ENCODE measurements at places on chromosomes 2 and 18.

DNA sequence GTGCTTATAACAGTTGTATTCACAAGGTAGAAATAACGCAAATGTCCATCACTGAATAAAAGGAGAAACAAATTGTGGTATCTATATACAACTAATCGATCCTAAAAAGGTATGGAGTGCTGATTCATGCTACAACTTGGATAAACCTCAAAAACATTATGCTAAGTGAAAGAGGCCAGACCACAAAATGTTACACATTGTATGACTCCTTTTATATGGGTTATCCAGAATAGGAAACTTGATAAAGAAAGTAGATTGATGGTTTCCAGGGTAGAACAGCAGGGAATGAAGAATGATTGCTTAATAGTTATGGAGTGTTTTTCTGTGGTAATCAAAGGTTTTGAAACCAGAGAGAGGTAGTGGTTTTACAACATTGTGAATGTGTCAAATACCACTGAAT lies 432.2 kb upstream of the TRIB2 start:
- peak; percentile 90 for DNase-seq

DNA sequence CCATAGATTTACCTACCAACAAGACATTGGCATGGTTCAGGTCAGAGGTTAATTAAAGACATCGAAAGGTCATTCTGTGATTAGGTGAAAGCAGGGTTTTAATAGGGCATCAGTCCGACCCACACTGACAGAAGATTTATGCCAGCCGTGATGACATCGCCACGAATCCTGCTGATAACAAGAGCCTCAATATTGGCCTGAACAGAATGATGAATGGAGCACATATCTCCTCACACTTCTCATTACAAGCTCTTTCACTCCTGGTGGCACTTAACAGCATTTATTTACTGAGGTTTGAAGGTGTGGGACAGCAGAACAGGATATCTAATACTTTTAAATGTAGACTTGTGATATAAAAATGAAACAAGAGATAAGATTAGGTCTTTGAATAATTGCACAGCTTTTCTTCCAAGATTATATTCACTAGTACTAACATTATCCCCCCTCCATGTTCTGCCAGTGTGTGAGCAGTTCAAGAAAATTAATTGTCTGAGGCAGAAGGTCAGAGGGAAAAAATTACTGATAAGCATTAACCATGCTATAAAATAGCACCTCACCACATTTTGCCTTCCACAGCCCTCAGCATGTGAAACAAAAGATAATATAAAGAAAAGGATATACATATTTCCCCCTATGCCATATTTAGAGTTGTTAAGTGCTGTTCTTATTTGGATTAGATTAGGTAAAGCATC lies 23.1 kb upstream of the INSIG2 start:
- DNase-seq: no peak

- no peak for DNase-seq
Measured at GRCh38 chr2:58466804-58467203, 225.7 kb upstream of the FANCL start.

- no peak for DNase-seq
Measured at GRCh38 chr18:23136326-23137096, 1.2 kb downstream of the CABLES1 start.

DNA sequence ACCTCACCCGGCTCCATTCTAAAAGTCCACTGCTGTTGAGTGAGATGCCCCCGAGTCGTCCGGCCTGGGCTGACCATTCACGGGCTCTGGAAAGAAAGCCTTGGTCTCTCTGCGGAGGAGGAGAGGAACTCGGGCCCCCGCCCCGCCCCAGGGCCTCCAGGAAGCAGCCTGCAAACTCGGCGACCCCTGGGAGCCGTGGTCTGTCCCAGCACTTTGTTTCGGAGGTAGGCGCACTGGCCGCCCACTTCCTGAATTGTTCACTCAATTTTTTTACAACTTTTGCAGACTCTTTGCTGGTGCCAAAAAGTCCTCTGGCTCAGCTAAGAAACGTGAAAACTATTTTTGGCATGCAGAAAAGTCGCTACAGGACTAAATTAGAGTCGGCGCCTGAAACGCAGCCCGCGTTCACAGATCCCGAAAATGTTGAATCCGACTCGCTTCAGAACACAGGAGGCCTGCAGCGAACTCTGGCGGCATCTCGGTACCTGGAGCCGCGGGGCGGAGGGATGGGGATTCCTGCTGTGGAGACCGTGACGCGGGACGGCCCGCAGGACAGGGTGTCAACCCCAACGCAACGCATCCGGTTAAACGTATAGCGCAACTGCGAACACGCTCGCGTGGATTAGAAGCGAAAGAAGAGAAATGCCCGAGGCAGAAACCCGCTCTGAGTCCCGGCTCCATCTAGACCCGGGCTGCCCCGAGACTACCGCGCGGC lies 1.5 kb downstream of the PXDN start:
- peak; percentile 97 for DNase-seq

DNA sequence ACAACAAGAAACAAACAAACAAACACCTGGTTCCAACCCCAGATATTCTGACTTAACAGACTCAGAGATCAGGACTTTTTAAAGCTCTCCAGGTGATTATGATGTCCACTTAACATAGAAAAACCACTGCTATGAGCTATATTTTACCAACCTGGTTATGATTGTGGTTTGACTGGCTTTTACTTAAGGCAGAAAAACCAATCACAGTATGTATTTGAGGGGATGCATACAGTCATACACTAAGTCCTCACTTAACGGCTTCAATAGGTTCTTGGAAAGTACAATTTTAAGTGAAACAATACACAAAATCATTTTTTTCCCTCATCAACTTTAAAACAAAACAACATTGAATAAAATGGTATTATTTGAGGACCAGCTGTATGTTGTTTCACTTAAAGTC lies 393.6 kb downstream of the ZEB2 start:
- no peak for DNase-seq

Data from fibroblast of upper back skin (primary cell).